ENCODE measurements at places on chromosomes 2 and 18.

- DNase-seq, result no peak
These were observed 311.2 kb upstream of the HDAC4 start for GRCh38 chr2:239711911-239712570.

DNA sequence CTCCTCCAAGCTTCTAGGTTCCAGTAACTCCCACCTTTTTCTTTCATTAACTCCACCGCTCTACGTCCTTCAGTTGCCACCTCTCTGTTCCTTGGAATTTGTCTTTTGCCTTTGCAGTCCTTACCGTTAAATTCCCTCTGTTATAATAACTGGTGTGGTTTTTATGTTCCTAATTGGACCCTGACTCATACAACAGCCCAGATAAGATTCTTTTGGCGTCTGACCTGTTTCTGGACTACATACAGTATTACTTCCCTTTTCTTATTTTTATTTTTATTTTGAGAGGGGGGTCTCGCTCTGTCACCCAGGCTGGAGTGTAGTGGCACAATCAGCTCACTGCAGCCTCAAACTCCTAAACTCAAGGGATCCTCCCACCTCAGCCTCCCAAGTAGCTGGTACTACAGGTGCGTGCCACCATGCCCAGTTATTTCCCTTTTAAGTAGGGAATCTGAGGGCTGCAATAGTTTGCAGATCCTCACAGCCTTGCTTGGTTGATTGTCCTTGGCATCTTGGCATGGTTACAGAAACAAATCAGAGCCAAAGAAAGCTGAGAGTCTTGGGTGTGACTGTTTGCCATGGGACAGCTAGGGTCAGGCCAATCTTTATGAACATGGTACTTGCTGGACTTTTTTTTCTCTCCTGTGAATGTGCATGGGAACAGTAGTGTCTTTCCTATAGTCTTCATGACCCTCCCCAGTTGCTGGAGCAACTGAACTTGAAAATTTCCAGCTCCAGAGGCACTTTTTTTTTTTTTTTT lies 22.0 kb downstream of the TCF23 start:
- DNase-seq, result no peak

GRCh38 chr18:43279015-43279744 lies 1.9 kb upstream of the SYT4 start:
- no peak for DNase-seq

DNA sequence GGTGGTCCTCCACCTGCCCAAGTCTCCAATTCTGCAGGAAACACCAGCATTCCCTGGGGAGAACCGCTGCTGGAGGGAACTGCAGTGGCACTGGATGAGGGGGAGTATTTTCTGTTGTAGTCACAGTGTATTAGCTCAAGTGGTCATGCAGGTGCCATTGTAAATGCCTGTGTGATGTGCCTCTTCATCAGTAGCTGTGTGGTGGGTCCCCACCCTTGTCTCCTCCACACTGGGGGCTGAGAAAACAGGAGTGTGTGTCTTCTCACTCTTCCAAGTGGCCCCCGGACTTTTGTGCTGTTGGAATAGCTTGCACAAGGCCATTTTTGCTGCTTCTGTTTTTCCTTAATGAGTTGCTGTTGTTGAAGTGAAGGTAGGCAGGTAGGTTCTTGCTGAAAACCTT lies 8.7 kb downstream of the NCK2 start:
- DNase-seq, result no peak
